NAMALWA (cell line): ENCODE measurements at places on chromosomes 7 and 10.

DNA sequence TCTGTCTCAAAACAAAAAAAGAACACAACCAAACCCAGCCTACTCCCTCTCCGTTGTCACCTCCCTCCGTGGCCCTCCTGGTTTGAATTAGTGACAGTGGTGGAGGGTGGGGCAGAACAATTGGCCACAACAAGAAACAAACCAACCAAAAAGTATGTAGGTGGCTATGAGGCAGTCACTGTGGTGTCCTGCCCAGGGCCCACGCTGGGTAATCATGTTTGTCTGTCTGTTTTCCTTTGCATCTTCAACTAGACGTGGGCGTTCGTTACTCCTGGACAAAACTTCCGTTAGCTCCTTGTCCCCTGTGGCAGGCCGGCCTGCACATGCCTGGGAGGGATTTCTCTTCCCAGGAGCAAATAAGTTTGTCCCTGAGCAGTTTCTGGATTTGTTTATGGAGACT, 78.4 kb downstream of the XRCC2 start:
- DNase-seq: no peak

DNA sequence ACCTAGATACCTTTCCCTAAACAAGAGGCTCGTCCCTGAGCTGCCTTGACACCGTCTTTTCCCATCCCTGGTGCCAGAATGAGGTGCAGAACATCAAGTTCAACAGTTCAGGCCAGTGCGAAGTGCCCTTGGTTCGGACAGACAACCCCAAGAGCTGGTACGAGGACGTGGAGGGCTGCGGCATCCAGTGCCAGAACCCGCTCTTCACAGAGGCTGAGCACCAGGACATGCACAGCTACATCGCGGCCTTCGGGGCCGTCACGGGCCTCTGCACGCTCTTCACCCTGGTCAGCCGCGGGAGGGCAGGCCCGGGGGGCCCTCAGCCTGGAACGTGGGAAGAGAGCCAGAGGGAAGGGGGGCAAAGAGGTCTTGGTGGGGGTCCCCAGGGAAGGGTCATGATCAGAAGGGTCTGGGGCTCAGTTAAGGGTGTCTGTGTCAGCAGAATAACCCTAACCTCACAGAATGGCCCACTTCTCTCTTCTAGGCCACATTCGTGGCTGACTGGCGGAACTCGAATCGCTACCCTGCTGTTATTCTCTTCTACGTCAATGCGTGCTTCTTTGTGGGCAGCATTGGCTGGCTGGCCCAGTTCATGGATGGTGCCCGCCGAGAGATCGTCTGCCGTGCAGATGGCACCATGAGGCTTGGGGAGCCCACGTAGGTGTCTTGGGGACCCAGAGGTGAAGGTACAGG, 16.8 kb downstream of the SMO start:
- DNase-seq: no peak

- DNase-seq: no peak
Observed at GRCh38 chr10:62348029-62348428, 26.1 kb upstream of the ZNF365 start.

DNA sequence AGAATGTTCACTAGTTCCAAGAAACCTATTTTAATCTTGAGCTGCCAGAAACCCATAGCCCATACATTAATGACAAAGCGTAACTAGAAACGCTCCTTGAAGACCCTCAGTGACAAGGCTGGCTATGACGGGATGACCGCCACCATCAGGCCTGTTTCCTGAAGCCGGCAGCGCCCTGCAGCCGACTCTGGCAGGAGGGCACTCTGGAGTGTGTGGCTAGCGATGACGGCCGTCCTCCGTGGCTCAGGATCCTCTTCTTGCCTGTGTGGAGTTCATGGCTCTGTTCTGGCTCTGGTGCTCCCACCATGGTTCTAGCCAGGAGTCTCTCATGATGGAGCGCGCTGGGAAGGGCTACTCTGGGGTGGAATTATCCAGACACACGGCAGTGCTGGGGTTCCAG, 224.1 kb downstream of the ADARB2 start:
- DNase-seq: no peak

GRCh38 chr7:36906956-36907635, 182.8 kb upstream of the AOAH start:
- DNase-seq: no peak
